ENCODE measurements at places on chromosomes 7 and 10.

DNA sequence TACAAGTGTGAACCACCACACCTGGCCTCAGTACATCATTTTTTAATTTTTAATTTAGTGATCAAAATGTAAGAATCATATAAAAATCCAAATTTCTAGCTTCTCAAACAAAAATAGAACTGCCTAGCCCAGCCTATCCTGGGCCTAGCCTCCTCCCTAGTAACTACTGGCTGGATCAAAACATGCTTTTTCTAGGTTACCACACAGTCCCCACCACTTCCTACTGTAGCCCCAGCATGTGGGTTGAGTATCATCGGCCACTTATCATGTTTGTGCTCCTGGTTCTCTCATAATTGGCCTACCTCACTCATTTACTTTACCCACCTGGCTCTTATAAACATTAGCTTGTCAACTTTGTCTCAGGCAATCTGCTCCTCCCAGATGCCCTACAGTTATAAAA, 52.9 kb downstream of the DNAJC12 start:
- peak; percentile 33 for DNase-seq

GRCh38 chr10:23379686-23380085, 35.1 kb upstream of the C10orf67 start:
- DNase-seq: no peak

DNA sequence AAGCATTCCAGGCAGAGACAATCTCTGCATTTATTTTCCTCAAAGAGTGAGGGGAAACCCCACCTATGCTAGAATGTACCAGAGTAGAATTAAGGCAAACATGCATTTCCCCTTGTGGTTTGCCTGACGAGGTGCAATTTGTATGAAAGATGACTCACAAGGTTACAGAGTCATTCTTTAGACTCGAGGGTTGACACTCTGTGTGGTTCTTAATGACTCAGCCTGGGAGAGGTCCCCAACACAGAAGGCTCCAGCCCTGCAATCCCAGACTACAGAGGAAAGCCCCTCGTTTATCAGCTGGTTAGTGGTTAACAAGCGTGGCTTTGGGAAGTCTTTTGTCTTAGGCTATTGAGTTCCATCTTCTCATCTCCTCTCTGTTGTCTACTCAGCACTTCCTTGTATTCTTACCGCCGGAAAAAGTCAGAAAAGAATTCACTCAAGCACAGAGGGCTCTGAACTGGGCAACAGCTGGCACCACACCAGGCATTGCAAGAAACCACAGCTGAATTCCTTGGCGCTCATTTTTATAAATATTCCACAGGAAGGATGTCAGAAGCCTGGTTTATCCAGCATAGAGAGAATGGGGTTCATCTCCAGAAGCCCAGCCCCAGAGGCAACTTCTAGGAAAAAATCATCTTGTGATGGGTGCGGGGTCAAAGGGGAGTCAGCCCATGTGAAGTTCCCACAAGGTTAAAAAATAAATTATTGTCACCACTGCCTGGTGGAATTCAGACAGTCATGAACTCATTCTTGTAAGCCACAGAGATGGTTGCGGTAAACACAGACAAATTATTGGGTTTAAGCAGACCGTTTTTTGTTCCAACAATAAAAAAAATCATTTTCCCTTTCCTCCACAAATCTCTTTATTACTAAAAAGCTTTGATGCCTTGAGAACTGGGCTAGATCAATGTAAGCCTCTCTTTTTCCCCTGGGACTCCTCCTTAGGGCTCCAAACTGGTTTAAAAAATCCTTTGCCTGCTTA, 24.5 kb upstream of the SVIL start:
- DNase-seq: peak; percentile 83

DNA sequence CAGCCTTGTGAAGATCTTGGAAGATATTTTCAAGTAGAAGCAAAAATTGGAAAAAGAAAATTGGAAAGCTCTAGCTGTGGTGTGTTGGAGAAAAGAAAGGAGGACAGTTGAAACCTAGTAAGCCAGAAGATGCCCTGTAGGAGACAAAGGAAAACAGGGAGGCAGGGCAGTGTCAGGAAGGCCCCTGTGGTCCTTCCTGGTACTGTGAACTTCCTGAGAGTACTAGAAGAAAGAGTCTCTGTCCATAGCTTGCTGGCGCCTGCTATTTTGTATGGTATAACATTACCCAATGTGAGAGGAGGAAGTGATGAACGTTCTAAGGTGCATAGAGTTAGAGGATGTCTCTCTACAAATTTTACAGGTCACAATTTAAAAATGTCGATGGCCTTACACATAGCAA, 183.1 kb downstream of the CTTNBP2 start:
- DNase-seq: no peak

DNA sequence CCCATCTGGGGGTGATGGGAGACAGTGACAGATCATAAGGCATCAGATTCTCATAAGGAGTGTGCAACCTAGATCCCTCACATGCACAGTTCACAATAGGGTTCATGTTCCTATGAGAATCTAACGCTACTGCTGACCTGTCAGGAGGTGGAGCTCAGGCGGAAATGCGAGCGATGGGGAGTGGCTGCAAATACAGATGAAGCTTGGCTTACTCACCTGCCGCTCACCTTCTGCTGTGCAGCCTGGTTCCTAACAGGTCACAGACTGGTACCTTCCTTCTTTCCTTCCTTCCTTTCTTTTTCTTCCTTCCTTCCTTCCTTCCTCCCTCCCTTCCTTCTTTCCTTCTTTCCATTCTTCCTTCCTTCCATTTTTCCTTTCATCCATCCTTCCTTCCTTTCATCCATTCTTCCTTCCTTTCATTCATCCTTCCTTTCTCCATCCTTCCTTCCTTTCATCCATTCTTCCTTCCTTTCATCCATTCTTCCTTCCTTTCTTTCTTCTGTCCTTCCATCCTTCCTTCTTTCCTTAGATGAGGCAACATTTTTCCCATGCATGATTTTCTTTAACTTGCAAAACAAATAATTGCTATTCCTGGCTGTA, 370.0 kb upstream of the AUTS2 start:
- no peak for DNase-seq

DNA sequence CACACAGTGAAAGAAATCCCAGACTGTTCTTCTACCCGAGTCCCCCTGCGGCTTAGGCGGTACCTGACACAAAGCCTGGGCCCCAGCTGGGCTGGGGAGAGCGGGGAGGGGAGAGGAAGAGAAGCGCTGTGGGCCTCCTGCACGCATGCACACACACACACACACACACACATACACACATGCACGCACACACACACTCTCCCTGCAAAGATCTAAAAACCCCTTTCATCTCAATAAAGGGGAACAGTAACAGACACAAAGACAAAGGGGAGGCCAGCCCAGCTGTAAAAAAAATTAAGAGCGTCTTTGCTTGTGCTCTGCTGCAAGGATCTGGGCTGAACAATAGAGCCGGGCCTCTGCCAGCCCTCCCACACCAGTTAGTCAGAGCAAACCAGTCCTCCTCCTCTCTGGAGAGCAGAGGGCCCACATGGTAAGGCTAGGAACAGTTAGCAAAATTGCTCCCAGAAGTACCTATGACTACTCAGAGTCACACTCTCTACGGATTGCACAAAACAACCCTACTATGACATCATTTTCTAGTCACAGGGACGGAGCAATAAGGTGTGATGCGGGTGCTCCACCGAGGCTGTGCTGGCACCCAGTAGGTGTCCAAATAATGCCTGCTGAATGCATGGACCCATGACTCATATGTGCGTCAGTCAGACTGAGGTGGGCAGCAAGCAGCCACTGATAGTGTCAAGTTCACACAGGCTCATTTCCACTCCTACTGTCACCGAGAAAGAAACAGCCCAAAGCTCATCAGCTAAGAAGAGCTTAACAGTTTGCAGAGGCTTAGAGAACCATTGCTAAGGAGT, 9.2 kb downstream of the ITPRIP start:
- DNase-seq: peak; percentile 74
